ENCODE measurements at places on chromosomes 11 and 22.

GRCh38 chr11:122215244-122215992, 99.4 kb upstream of the BLID start:
- peak; percentile 3 for DNase-seq

DNA sequence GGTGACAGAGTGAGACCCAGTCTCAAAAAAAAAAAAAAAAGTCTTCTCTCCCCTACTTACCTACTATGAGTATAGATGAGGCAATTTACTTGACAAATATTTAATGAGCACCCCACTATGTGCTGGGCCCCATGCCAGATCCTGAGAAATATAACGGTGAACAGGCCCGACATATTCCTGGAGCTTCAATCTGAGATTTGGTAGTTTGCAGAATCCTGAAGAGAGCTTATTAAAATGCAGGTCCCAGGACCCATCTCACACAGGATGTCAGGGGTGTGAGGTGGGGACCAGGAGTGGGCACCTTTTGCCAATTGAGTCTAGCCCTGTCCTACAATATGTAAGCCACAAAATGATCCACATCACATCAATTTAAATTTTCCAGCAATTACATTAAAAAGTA, 44.0 kb downstream of the KCNJ4 start:
- no peak for DNase-seq

DNA sequence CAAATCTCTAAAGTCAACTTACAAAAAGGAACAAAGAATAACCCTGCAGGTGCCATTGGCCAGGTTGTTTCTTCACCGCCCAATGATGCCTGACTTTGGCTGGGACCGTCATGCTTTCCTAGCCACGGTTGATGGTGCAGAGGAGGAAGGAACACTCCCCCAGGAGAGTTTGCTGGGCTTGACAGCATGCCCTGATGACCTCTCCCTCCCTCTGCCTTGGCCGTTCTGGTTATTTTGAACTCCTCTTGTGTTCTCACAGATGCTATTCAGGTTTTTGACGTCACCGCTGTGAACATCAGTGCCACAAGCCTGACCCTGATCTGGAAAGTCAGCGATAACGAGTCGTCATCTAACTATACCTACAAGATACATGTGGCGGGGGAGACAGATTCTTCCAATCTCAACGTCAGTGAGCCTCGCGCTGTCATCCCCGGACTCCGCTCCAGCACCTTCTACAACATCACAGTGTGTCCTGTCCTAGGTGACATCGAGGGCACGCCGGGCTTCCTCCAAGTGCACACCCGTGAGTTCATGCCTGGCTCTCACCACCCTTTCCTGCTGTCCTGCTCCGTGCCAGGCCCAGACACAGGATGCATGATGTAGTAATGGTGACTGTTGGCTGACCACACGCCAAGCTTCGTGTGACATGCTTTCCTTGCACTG, 89.0 kb upstream of the OR4B1 start:
- no peak for DNase-seq

- no peak for DNase-seq
These were observed 36.1 kb downstream of the RNF169 start for GRCh38 chr11:74784726-74785125.

DNA sequence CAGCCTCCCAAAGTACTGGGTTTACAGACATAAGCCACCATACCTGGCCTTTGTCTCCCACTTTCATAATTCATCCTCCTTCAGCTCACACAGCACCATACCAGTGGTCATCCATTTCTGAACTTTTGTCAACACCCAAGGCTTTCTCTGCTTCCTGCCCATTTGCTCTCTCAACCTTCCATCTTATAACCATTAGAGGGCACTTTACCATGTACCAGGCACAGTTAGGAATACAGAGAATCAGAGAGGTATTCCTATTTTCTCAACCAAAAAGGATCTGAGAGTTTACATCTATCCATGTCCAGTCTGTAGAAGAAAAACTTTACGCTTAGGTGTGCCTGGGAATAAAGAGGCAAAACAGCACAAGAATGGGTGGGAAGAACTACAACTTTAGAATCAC, 397.6 kb downstream of the BUD13 start:
- DNase-seq = no peak

DNA sequence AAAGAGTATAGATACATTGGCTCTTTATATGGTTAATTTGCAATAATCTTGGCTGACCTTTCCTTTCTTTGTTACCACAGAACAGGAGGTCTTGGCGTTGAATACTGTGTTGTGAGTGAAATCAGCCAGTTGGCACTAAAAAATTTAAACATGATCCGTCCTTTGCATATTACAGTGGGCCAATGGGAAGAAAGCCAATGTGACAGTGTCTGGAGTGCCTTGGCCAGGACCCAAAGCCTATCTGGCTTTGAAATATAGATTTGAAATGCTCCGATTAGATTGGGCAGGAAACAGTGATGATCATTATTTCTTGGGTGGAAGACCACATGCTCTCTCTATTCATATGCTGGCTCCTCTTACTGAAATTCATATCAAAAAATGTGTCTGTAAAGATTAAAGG, 339.6 kb upstream of the ANO3 start:
- DNase-seq = no peak

- DNase-seq = no peak
These were observed 22.8 kb downstream of the RHBDD3 start for GRCh38 chr22:29244785-29245625.

DNA sequence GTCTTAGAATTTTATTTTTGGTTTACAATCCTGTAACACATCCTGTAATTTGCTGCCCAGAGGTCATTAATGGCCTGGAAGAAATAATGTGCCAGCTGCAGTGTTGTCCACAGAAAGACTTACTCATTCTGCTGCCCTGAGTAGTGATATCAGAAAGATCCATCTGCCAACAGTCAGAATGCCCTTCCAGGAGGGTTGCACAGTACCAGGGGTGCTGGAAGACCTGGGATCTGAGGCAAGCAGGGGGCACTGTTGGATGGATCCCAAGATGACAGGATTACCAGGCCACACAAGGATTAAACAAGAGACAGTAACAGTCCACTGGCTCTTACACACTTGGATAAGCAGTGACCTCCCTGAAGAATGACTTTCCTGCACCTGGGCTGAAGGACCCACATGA, 93.8 kb upstream of the TOP3B start:
- DNase-seq = no peak

GRCh38 chr22:49264696-49265095, 563.0 kb downstream of the BRD1 start:
- DNase-seq = no peak

DNA sequence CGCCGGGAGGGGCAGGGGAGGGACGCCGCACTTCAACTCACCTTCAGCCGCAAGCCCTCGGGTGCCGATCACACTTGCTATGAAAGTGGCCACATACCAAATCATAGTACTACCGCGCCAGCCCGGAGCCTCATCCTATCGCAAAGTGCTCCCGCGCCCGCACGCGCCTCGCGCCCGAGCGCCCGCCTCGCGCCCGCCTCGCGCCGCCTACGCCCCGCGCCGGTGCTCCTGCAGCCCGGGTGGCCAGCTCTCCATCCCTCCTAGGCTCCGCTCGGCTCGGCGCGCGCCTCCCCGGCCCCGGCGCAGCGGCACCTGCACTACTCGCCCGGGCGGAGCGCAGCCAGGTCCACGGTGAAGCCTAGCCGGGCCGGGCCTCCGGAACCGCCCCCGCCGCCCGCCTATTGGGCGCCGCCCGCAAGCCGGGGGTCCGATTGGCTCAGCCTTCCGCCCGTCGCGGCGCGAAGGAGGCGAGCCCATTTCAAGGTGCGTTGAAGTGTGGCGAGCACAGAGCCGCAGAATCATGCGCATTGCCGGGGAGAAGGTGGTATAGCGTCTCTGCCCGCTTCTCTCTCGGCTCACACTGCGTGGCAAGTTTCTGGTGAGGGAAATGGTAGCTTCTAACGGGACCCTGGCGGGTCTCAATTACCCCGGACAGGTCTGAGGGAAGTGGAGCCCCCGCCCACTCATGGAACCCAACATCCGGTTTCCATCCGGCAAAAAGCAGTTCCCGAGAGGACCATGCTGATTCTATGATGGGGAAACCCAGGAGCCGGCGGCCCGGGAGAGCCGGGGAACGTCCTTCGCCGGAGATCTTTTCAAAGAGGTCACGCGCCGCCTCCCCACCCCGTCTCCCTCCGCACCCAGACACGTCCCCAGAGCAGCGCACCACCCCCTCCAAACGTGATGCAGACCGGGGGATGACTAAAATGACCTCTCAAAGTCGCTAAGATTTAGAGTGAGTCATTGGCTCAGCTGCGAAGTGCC, at the start of gene IGSF9B:
TSS of gene IGSF9B (minus strand) at position 319 of the 984 bp plus-strand sequence. CDS start at position 105, 214 bp downstream.
- DNase-seq = peak; percentile 88

- no peak for DNase-seq
These were observed 15.3 kb upstream of the SLC25A1 start for GRCh38 chr22:19193879-19194278.

DNA sequence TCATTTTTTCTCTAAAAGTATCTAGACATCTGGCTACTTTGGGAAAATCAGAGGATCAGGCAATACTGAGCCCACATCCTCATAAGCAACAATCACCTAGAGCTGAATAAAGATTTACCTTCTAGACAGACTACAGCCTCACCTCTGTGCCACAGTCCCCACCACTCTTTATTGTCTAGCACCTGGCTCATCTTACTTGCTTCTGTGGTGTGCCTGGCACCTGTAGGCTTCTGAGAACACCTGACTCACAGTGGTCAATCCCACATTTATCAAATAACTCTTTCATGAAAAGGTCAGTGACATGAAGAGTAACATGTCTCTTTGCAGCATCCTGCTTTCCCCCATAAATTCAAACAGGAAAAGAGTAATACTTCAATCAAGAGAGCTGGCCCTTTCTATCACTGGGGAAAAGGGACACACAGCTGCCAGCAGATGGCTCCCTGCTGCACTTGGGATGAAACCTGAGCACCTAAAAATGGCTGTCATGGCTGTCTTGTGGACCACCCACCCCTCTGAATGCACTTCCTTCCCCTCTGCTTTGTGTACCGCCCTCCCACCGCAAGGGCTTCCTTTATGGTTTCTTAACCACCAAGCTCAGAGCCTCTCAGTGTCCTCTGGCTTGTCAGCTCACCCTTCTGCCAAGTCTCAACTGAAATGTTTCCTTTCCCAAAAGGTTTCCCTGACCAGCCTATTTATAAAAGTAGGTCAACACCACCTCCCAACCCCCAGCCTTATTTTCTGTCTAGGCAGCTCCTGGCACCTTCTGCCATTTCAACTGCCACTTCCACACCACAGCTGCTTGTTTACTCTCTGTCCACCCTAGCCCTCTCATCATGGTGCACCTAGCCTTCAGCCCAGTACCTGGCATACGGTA, 9.3 kb downstream of the TFIP11 start:
- peak; percentile 68 for DNase-seq

GRCh38 chr11:34250211-34250610, 107.6 kb downstream of the ABTB2 start:
- no peak for DNase-seq

DNA sequence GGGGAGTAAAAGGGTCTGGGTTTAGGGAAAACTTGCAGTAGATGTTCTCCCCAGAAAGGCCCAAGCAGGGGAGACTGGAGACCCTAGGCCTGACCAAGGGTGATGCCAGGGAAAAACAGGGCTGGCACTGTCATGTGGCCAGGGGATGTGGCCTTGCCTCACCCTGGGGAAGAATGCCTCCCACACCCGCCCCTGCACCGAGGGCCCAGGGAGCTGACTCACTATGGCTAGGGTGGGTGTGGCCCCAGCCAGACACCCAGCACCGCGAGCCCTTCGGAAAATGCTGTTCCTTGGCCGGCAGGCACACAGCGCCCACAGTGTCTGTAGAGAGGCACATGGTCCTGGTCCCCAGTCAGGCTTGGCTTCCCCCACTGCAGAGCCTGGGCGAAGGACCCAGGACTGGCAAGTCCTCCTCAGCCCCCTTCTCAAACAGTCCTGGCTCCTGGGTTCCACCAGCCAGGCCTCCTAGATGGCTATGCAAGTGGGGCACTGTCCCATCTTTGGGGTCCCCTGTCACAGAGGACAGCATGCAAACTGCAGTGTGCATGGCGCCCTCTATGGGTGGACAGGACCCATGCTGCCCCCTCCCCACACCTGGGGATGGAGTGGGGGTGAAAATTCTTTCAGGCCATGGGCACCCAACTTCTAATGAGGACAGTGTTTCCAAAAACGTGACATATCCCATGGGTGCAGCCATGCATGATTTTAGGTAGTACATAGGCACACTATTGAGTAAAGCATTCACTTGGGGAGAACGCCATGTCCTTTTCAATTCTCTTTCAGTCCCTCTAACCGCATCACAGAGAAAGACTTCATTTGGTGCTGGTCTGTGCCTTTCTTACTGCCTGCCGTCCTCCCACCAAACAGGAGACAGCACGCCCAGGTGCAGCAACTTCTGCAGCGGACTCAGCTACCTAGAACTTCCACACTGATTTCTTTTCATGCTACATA, 15.2 kb downstream of the TMPRSS5 start:
- no peak for DNase-seq

DNA sequence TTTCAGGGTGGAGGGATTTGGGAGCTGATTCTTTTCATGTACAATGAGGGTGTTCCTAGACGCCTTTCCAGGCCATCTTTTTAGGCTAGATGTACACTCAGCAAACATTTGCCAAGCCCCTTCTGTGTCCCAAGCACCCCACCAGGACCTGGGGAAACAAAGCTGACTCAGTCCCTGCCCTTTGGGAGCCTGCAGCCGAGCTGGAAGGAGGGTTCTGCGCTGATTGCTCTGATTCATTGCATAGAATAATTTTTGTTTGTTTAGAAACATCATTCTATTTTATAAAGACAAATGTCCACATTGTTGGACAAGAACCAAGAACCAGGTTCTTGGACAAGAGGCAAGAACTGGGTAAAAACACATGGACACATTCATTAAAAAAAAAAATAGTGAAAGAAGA, 16.7 kb downstream of the TP53AIP1 start:
- DNase-seq = no peak

DNA sequence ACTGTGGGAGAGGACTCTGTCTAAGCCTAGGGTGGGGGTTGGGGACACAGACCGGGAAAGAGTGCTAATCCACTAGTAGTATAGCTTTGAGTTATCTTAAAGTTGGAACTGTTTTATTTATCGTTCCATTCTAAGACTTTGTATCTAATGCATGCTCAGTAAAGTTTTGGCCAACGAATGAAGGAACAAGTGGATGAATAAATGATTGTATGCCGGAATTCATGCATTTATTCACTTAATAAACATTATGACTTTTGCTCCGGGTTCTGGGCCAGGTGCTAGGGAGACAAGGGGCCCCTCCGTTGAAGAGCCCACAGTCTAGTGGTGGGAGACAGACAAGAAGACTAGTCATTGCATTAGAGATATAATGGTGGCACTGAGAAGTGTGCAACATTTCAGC, 645 bp downstream of the RNF121 start:
- no peak for DNase-seq

DNA sequence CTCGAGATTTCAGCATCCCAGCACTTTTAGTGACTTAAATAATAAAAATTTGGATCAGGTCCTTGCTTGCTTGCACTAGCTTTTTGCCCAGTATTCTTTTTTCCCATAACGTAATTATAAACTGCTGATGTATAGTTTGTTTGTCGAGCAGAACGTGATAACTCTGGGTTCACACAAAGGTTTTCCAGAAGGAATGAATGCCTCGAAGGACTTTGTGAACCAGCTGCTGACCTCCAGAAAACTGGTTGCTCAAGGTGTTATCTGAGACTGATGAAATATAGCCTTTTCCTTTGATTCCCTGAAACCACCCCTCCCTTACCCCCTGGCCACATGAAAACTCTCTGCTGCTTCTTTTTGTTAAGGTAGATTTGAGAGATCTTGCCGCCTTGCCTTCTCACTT, 229.1 kb upstream of the CARD18 start:
- DNase-seq = no peak

GRCh38 chr11:31802609-31802989, 8.5 kb downstream of the PAX6 start:
- DNase-seq = no peak

- no peak for DNase-seq
These were observed 44.6 kb downstream of the MYO7A start for GRCh38 chr11:77172666-77172982.
